ENCODE measurements at places on chromosomes 5 and 9.

DNA sequence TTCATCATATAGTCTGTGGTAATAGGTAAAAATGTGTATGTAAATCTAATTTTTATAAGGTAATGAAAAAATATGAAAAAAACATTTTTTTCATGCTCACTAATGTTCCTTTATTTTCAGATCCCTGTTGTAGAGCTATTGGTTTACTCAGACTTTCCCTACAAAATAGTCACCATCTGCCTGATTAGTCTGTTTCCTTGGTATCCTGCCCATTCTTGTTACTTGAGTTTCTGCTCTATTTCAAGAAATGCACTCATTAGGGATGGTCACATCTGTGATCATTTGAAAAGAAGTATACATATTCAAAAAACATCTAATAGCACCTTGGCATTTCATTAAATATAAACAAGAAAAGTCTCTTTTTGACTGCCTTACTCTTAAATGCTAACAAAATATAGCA is 21.6 kb upstream of the RASA1 start:
- DNase-seq = no peak

DNA sequence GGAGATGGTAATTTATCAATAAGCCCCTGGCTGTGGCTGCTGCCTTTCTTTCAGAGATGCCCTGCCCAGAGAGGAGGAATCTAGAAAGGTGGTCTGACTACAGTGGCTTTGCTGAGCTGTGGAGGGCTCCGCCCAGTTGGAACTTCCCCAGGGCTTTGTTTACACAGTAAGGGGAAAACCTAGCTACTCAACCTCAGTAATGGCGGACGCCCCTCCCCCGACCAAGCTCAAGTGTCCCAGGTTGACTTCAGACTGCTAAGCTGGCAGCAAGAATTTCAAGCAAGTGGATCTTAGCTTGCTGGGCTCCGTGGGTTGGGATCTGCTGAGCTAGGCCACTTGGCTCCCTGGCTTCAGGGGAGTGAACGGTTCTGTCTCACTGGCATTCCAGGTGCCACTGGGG is 865.4 kb upstream of the ACO1 start:
- DNase-seq = peak; percentile 11

- no peak for DNase-seq
Measured at GRCh38 chr9:99253134-99253533, 31.1 kb downstream of the SEC61B start.

- DNase-seq = no peak
Measured at GRCh38 chr5:98513380-98513779, 260.1 kb upstream of the RGMB start.

- DNase-seq = no peak
Measured at GRCh38 chr5:159844267-159845121, 71.8 kb upstream of the ADRA1B start.

DNA sequence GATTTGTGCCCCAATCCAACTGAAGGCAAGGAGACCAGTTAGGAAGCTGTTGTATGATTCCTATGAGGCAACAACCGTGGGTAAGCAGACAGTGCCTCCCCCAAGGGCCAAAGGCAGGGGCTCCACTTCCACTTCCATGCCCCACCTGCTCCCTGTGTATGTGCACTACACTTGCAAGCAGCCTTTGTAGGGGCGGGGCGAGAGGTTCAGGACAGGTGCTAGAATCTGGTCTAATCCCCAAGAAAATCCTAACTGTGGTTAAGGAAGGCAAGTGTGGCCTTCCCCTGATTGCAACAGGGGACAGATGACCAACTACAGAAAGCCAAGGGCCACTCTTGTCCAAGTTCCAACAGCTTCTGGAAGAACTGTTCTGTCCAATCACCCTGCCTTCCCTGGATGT is 41.7 kb downstream of the B4GALT1 start:
- no peak for DNase-seq

DNA sequence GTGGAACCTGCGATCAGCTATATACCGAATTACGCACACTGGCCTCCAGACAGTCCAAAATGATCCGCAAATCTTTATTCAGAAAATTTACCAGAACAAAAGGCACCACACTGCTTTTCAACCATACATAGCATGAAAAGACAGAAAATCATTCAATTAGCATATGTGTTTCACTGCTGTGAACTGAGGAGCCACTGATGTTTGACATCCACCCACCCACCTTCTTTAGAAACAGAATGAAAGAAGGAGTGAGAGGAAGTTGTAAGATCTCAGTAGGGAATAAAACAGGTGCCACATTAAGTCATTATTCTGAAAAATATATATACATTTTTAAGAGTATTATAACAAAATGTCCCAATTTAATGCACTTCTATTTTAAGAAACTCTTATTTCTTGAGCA is 156.8 kb downstream of the NFIB start:
- DNase-seq = no peak

DNA sequence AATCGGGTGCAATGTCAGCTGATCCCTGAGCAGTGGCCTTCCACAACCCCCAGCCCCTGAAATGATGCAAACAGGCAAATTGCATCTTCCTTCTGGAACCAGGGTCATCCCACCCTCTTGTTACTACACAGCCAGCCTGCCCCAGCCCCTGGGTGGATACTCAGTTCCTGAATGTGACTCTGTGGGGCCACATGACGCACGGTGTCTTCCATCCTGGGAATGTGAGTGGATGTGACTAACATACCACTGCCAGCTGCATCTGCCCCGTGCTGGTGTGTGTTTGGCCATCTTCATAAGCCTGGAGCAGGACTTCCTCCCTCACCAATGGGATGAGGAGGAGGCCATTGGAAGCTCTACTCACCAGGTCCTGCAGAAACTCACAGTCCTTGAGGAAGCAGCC is 257.9 kb upstream of the ADAMTS16 start:
- DNase-seq = no peak

DNA sequence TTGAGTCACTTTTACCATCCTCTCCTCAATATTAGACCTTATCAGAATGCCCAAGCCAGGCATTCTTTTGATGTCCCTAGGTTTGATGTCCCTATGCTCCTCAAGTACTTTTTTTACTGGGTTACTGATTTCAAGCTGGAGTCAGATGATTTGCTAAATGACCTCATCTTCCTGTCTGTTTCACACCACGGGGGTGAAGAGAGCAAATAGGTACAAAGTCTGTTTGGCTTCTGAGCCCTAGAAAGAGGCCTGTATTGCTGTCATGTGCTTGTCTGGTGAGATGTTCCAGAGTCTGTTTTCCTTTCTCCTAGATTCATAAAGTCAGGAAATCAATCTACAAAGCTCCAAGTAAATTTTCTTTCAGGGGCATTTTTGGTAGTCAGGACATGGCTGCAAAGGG is 12.7 kb upstream of the DAB2 start:
- DNase-seq = no peak

GRCh38 chr9:18360005-18360404 is 113.9 kb upstream of the ADAMTSL1 start:
- no peak for DNase-seq

GRCh38 chr5:14009575-14009974 is 65.1 kb upstream of the DNAH5 start:
- no peak for DNase-seq

GRCh38 chr9:6968271-6968670 is 210.5 kb downstream of the KDM4C start:
- no peak for DNase-seq

GRCh38 chr9:97911970-97912369 is 10.3 kb downstream of the TRMO start:
- DNase-seq = no peak

DNA sequence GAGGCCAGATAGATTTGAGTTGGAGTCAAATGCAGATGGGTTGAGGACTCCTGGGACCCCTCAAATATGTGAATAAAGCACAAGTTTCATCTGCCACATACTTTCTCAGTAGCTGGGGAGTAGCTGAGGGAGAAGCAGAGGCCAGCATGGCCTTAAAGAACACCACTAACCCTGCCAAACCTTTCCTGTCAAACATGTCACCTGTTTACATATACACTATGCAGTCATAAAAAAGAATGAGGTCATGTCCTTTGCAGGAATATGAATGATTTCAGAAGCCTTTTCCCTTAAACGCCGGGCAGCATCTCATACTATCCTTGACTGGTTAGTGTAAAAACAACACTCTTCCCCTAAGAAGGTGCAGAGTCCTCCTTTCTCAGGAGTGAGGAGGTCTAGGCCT is 25.2 kb upstream of the HSD17B4 start:
- DNase-seq = no peak

DNA sequence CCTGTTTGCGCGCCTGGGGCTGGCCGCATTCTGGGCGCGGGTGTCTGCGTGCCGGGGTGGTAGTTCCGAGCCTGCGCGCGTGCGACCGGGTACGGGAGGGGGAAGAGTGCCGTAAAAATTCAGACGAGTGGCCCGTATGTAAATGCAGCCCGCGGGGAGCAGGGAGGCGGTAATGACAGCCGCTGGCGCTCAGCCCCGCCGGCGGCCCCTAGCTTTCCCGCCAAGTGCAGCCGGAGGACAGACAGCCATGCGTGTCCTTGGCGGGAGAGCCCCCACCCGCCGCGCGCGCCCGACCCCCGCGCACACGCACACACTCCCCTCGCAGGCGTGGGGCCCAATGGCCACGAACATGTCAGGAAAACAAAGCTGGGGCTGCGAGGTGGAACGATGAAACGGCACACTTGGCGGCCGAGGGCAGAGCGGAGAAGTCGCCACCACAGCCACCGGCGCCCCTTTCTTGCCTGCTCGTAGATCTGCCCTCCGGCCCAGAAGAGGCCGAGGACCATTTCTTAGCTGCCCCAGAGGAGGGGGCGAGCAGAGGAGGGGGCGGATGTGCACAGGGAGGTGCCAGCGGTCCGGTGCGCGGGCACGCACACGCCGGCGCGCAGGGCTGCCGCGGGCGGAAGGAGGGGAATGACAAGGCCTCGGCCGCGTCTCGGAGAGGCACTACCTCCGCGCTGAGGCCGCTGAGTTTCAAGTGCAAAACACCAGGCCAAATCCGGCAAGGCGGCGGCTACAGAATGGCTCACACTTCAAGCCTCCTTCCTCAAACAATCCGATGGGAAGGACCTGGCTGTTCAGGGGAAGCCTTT is 208.4 kb downstream of the MEF2C start:
- DNase-seq = no peak

DNA sequence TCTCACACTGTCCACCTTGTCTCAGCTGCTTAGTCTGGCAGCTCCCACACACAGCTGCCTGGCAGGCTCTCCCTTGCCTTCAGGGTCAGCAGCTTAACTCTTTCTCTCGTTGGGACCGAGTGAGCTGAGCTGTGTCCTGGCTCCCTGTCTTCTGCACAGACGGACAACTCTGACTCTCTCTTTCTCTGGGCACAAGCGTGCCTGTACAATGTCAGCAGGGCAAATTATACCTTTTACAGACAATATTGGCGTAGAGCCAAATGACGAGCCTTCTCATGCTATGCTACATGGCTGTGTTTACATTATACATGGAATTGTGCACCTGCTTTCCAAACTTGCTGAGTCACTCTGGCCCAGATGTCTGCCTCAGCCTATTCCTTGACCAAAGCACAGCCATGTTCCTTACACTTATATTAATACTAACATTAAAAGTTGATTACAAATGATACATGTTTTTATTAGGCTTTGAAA is 188.6 kb downstream of the CYLC2 start:
- DNase-seq = no peak
